A549 treated with ZK216348 at 1 μM for 4 hours (cell line): ENCODE measurements at places on chromosomes 16 and 17. TPM values are rescaled to one million over a fixed set of nuclear protein-coding genes. Genes with fewer than 3 reads are reported as not detected.

The KRT40 gene
- total RNA-seq = not detected in 5 replicates

The CDH5 gene
- total RNA-seq = 0.12 to 0.33 TPM (median 0.24 TPM) in 5 replicates

The KRT17 gene
- total RNA-seq = 0.92 to 1.7 TPM (median 1.0 TPM) in 5 replicates

The KRTAP17-1 gene
- not detected in 5 replicates for total RNA-seq

The IRF8 gene
- 0.10 to 0.41 TPM (median 0.31 TPM) in 5 replicates for total RNA-seq

The NMRAL1 gene
- 42.6 to 47.1 TPM (median 45.8 TPM) in 5 replicates for total RNA-seq

The CHMP6 gene
- total RNA-seq = 29.1 to 38.1 TPM (median 32.9 TPM) in 5 replicates

The ASPA gene
- not detected in 5 replicates for total RNA-seq
